HFFc6 (cell line): ENCODE measurements at places on chromosomes 11 and 22.

DNA sequence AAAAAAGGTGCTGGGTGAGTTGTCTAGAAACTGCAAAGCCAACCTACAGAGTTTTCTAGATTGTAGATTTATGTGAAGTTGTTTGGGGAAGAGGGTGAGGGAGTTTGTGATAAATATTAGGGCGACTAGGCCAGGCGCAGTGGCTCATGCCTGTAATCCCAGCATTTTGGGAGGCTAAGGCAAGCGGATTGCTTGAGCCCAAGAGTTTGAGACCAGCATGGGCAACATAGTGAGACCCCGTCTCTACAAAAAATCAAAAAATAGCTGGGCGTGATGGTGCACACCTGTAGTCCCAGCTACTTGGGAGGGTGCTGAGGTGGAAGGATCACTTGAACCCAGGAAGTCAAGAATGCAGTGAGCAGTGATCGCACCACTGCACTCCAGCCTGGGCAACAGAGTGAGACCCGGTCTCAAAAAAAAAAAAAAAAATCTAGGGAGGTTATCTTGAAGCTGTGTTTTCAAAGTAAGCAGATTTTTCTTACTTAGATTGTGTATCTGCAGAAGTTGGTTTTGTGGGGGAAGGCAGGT is 844 bp downstream of the APOL6 start:
- DNase-seq, result no peak

GRCh38 chr22:35502836-35503235 is 37.8 kb upstream of the RASD2 start:
- DNase-seq, result no peak

DNA sequence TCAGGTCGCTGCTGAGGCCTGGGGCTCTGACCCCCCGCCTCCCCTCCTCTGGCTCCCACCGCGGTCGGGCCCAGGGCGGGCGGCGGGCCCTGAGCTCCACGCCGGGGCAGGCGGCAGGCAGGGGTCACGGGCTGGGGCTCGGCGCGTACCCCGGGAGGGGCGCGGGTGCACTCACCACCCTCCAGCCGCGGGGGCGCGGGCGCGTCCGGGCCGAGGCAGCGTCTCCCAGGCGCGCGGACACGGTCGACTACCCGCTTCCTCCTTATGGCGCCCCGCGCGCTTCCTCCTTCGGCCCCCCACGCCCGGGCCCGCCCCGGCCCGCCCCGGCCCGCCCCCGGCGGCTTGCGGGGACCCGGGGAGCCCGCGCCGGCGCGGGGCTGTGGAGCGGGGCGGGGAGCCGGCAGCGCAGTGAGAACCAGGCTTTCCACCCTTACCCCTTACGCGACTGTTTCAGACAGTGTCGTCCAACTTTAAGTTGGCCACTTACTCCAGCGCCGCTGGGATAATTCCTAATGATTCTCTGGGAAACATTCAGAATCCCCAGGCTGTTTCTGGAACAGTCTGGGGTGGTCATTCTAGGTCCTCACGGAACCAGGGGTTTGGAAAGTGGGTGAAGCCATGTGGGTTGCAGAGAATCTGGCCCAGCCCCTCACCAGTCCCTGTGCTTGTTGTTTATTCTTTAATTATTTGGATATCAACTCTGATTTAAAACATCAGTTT is at the start of gene BID:
Gene BID (minus strand): TSS at position 264 of the 720 bp plus-strand sequence. CDS start 24,353 bp downstream, outside the sequence.
- DNase-seq, result no peak

DNA sequence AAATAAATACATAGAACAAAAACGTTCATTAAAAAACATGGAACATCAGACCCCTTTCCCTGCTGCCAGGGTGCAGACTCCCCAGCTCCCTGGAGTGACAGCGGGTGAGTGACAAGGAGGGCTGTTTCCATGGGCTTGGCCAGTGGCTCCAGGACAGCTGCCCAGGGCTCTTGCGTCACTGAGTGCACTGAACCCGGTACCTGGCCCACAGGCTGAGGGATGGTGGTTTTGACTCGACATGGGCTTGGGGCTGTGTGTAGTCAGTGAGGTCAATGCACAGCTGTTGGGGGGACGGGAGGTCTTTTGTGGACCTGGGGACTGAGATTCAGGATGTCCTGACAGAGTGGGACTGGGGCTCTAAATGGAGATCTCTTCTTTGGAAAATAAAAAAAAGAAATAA is 142.1 kb upstream of the B3GAT1 start:
- no peak for DNase-seq

DNA sequence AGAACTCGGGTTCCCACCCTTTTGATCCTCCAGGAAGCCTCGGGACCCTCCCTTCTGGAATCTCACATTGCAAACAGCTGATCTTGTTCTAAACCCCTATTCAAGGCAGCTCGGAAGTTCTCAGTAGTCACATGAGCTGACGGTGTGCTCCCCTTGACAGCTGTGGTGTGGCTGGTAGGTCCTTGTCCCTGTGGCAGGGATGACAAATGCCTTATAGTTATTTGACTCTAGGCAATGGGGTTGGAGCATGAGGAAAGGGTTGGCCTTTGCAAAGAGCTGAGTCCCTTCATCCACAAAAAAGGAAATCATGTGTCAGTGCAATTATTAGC is 23.6 kb downstream of the EIF4G2 start:
- no peak for DNase-seq

- DNase-seq, result no peak
These were observed 6.5 kb upstream of the ELFN2 start for GRCh38 chr22:37433786-37434185.

GRCh38 chr11:83694191-83694910 is 408.2 kb upstream of the CCDC90B start:
- no peak for DNase-seq

- DNase-seq, result no peak
These were observed 84.2 kb downstream of the CELSR1 start for GRCh38 chr22:46453006-46453828.

DNA sequence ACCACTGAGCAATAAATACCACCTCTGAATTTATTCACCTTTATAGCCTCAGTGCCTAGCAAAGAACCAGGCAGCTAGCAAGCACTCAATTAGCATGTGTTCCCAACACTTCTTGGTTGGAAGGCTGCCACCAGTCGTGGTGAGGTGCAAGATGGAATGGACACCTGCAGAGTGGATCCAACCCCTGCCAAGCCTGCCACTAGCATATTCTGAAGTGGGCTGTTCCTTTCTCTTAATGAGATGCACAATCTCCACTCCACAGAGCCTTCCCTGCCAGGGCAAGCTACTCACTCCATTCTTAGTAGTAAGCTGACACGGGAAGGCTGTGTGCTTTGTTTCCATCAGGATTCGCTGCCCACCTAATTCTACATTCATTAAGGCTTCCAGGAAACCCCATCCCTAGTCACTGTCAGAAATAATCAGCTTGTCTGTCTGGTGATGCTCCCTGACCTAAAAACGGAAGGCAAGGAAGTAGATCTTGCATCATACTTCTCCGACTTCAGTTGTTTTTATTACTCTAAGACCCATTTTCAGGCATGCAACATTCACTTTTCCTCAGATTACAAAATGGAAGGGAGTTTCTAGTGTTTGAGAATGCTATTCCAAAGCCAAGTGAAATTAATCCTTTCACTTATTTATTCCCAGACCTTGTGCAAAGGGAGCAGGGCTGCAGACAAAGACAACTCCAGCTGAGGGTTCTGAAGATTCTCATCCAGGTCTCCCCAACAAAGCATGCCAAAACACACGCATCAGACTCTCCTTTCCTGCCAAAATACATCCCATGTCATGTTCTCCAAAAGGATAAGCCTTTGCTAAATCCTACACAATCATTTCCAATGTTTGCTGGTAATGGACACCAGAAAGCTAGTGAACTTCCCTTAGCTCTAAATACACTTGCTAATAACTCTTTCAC is 128.0 kb downstream of the TENM4 start:
- DNase-seq, result no peak

- DNase-seq, result no peak
These were observed 150.0 kb downstream of the ADAMTS15 start for GRCh38 chr11:130598433-130598832.

- DNase-seq, result no peak
These were observed 109.3 kb downstream of the KIAA1671 start for GRCh38 chr22:25061605-25062376.

DNA sequence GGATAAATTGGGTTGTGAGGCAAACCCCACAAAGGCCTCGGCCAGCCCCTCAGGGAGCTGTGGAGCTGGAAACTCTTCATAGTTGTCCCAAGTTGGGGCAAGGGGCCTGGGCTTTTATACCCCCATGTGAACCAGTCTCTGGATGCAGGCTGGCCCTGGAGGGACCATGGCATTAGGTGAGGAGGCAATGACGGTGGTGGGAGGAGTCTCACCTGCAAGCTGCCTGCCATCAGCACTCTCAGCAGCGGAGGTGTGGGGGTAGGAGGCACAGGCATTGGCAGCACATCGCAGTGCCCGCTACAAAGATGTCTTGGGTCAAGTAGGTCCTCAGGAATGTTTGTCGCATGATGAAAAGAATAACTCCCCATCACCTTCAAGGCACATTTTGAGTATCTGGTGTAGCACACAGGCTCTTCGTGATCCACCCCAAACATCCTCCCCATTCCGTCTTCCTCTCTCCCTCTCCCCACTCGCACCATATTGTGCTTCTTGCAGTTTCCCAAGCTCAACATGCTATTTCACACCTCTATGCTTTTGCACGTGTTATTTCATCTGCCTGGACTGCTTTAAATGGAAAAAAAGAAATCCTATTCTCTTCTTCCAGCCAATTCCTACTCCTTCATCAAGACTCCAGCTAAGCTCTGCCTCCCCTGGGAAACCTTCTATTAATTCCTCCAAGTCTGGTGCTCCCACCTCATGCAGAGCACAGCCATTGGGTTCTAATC is 18.1 kb upstream of the TSKU start:
- no peak for DNase-seq

- no peak for DNase-seq
These were observed 1106.3 kb downstream of the BRD1 start for GRCh38 chr22:48721395-48721669.

GRCh38 chr11:123145661-123146060 is 49.4 kb downstream of the CLMP start:
- no peak for DNase-seq

DNA sequence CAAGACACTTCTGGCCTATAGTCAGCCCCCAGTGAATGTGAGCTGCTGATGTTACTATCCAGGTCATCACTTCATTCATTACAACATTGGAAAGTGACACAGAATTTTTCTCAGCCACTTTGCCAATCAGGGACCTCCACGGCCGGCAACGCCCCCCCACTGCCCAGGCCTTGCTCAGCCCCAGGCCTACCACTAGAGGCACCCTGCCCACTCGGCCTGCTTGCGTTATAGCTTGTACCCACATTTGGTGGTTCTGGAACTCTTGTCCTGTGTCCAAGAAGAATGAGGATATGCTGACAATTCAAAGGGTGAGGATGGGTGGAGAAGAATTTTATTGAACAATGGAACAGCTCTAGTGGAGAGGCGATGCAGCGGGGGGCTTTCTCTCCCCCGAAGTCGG is 96.2 kb downstream of the TSPAN18 start:
- DNase-seq, result no peak
